ENCODE measurements at places on chromosomes 5 and 9.

GRCh38 chr5:143262393-143263174, 140.9 kb downstream of the NR3C1 start:
- no peak for DNase-seq

DNA sequence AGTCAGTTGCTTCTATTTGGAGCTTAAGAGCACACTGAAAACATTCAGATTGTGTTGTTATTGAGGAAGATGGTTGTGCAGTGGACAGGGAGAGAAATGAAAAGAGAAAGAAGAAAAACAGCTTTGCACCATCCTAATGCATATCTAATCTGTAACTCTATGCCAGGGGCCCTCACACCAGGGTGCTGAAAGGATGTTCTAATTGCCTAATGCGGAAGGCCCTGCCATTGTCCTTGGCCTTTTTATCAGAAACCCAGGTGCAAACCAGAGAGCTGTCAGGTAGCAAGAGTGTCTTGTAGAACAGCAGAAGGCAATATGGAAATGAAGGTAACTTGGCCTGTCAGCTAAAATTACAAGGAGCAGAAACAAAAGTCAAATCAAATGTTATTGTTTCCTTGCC, 384.5 kb upstream of the PIK3R1 start:
- no peak for DNase-seq

- no peak for DNase-seq
These were observed 23.3 kb upstream of the STOM start for GRCh38 chr9:121393318-121393717.

- no peak for DNase-seq
These were observed 140.9 kb upstream of the DMRT1 start for GRCh38 chr9:700365-701282.

DNA sequence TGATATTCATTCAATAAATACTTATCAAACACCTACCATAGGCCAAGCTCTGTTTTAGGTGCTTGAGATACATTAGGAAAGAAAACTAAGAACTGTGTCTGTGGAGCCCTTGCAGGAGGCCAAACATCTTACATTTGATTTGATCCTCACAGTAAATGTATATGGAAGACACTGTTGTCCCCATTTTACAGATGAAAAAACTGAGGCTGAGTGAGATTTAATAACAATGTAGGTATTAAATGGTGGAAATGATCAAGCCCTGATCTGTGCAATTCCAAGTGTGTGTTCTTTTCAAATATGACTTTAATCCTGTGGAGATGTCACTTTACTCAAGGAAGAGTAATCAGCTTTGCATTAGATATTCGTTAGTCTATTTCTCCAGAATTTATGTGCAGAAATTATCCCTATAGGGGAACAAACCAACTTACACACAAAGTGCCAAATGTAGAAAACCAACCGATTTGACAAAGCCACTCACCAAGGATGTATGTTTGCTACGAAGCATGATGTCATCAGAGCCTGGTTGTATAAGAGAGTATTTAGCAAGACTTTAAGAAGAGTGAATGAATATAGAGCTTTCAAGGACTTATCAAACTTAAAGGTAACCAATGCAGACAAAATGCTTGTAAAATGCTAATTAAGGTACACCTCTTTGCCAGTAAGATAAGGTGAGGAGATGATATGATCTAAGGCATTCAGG, 153.9 kb upstream of the NFIB start:
- no peak for DNase-seq

- no peak for DNase-seq
These were observed 114.1 kb downstream of the PIK3R1 start for GRCh38 chr5:68329554-68330255.

- DNase-seq = no peak
These were observed 119.7 kb downstream of the FAM174A start for GRCh38 chr5:100654895-100655294.

DNA sequence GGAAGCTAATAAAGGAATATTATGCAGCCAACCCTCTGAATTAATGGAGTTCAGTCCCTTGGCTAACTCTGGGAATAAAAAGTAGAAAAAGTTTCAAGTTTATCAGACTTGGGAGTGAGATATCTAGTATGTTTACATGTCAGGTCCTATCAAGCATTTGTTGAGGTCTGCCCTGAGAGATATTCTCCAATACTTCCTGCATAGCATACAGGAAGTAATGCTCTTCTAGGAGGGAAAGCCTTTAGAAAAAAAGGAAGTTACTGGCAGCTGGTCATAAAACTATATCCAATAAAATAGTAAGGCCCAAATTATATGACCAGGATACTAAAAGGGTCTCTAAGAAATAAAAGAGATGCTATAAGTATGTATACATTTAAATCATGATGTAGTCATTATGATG, 594.1 kb upstream of the FTMT start:
- no peak for DNase-seq

DNA sequence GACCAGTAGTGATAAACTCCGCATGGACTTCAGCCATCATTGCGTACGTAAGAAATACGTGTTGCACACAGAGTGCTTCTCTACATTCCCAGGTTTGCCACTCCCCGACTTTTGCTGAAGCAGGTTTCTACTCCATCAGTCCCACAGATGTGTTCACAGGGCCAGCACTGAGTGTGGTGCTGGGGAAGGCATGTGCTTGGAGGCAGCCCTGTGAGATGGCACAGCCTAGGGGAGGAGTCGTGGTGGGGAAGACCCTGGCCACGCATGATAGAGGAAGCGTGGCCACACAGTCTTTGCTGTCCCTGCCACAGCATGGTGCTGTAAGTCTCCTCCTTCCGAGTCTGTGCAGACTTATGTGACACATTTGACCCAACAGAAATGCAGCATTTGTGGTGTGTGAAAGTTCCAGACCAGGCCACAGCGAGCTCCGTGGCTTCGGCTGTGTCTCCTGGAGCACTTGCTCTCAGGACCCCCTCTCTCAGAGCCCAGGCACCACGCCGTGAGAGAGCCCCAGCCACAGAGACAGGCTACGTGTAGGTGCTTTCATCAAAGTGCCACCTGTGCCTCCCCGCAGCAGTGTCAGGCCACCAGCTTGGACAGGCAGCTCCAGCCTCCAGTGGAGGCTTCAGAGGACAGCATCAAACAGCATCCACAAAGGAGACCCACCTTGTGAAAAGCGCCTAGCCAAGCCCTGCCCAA, 197.8 kb downstream of the AUH start:
- DNase-seq = no peak

- no peak for DNase-seq
These were observed 144.8 kb downstream of the PDZD2 start for GRCh38 chr5:31783731-31784130.

Data from central memory CD4-positive, alpha-beta T cell (primary cell).